ENCODE measurements at places on chromosomes 2 and 18.

DNA sequence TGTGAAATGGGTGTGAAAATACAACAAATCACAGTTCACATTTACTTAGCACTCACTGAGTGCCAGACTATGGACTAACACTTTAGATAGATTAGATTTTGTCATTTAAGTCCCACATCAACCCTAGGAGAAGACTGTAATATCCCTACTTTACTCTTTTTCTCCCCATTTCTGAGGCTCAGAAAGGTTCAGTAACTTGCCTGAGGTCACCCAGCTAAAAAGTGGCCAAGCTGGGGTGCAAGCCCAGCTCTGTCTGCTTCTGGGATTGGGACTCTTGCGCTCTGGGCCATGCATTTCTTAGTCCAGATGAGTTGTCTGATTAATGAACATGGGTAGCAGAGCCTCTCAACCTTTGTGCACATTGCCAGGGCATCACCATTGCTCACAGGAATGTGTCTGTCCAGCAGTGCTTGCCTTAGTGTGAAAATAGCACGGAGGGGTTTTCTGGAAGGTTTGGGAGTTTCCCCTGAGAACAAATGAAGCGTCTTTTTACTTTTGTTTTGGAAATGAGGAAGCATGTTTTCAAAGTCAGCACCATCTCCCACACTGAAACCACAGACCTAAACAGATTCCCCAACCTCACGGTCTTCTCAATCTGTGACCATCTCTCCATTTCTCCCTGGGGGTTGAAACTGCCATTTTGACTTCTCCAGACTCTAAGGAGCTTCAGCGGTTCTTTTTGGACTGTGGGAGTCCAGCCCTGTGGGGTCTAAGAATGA lies 31.9 kb downstream of the NRP2 start:
- H3K4me3 ChIP-seq, result no peak overlapping the region
- H3K27me3 ChIP-seq, result no peaks in the 10 kb centered on the region
- H3K36me3 ChIP-seq, result no peaks in the 10 kb centered on the region

DNA sequence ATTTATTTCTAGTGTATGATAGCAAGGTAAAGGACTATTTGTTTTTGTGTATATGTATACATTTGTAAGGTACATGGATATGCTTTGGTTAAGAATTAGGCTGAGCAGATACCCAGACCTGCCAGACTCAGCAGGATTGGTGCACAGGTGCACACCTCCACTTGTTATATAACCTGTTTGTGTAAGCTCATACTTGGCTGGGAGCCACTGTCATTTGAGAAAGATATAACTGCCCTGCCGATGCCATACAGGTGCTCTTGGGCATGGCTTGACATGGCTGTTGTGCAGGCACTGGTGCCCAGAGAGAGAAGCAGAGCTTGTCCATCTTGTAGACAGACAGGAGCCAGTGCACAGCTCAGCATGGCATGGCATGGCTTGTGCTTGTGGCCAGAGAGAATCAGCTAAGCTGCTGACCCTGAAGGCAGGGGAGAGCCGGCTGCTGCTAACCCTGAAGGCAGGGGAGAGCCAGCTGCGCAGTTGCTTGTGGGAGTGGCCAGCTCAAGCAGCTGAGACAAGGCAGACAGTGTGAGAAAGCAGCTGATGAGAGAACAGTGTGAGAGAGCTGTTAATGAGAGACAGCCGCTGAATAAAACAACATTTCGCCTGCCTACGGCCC lies 136.5 kb downstream of the RNF144A start:
- no peaks in the 10 kb centered on the region for H3K27me3 ChIP-seq
- no peak overlapping the region for H3K27ac ChIP-seq
- no peaks in the 10 kb centered on the region for H3K4me1 ChIP-seq

DNA sequence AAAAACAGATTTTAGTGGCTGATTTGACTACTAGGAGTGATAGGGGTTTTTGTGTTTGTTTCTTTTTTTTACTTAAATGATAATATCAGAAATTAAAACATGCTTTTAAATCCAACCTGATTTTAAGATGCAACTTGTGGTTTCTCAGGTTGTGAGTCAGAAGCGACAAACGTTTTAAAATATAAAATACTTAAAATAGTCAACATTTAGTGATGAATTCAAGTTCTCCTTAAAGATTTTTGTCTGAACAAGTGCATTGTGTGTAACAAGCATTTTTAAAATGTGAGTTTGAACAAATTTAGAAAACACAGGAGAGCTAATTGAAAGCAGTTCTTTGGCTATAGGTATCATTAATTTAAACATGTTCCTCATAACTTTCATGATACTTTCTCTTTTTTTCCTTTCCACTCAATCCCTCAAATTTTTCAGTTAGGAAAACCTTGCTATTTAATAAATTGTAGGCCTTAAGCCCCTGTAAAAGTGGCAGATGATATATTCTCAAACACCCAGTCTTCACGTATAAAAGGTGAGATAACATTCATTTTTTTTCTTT lies 3.6 kb downstream of the TBR1 start:
- no peak overlapping the region for H3K4me3 ChIP-seq
- DNase-seq, result no peak
- no peaks in the 10 kb centered on the region for H3K36me3 ChIP-seq

GRCh38 chr18:62280058-62280457 lies 45.1 kb upstream of the TNFRSF11A start:
- peaks cover 17% of the 10 kb centered on the region for H3K36me3 ChIP-seq
- no peaks in the 10 kb centered on the region for H3K27me3 ChIP-seq
- H3K4me3 ChIP-seq, result no peak overlapping the region
- no peak overlapping the region for H3K27ac ChIP-seq

DNA sequence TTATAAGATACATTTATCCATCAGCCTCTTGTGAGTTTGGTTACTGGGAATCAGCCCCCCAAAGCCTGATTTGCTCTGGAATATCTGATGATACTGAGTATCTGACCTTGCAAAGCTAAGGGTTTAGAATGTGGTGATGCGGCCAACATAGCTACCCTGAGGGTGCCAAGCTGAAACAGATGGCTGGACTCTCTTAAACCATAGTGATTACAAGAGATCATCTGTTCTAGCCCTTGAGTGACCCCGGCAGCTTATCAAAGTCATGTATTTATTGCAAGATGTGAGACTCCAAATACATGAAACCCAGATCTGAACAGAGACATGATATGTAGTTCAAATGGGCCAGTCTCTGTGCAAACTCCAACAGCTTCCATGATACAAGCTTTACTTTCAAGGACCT lies 78.2 kb upstream of the CABLES1 start:
- H3K4me3 ChIP-seq, result no peak overlapping the region
- no peaks in the 10 kb centered on the region for H3K27me3 ChIP-seq
- no peaks in the 10 kb centered on the region for H3K36me3 ChIP-seq

GRCh38 chr2:223529696-223530095 lies 72.5 kb downstream of the SCG2 start:
- no peak overlapping the region for H3K4me3 ChIP-seq
- peaks cover 21% of the 10 kb centered on the region for H3K27me3 ChIP-seq

GRCh38 chr2:228094377-228094921 lies 87.0 kb downstream of the SPHKAP start:
- peaks cover 3% of the 10 kb centered on the region for H3K27me3 ChIP-seq
- no peaks in the 10 kb centered on the region for H3K36me3 ChIP-seq
- H3K27ac ChIP-seq, result no peak overlapping the region
- no peak overlapping the region for H3K4me3 ChIP-seq

- no peak for DNase-seq
- no peaks in the 10 kb centered on the region for H3K27me3 ChIP-seq
- peaks cover 20% of the 10 kb centered on the region for H3K4me1 ChIP-seq
- no peak overlapping the region for H3K27ac ChIP-seq
Measured at GRCh38 chr2:206876216-206876860, 63.0 kb upstream of the CPO start.

DNA sequence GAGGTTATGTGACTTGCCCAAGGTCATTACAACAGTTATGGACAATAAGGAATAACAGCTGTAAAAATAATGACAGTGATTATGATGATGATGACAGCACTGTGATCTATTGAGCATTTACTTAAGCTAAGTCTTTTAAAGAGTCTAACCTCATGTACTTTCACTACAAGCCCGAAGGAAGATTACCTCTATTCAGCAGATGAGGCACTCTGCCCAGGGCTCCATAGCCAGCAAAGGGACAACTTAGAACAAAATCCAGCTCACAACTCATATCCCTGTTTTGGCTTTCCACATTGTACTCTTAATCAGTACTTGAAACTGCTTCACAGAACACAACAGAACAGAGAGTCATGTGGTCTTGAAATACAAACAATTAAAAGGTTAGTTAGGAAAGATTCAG lies 290.2 kb downstream of the ZNF385B start:
- no peak overlapping the region for H3K4me3 ChIP-seq
- no peak overlapping the region for H3K27ac ChIP-seq
- no peaks in the 10 kb centered on the region for H3K36me3 ChIP-seq
- no peak for DNase-seq
- H3K27me3 ChIP-seq, result no peaks in the 10 kb centered on the region

GRCh38 chr2:181183878-181184542 lies 203.6 kb downstream of the UBE2E3 start:
- no peaks in the 10 kb centered on the region for H3K27me3 ChIP-seq
- no peaks in the 10 kb centered on the region for H3K4me1 ChIP-seq
- no peak overlapping the region for H3K4me3 ChIP-seq
- H3K36me3 ChIP-seq, result no peaks in the 10 kb centered on the region

DNA sequence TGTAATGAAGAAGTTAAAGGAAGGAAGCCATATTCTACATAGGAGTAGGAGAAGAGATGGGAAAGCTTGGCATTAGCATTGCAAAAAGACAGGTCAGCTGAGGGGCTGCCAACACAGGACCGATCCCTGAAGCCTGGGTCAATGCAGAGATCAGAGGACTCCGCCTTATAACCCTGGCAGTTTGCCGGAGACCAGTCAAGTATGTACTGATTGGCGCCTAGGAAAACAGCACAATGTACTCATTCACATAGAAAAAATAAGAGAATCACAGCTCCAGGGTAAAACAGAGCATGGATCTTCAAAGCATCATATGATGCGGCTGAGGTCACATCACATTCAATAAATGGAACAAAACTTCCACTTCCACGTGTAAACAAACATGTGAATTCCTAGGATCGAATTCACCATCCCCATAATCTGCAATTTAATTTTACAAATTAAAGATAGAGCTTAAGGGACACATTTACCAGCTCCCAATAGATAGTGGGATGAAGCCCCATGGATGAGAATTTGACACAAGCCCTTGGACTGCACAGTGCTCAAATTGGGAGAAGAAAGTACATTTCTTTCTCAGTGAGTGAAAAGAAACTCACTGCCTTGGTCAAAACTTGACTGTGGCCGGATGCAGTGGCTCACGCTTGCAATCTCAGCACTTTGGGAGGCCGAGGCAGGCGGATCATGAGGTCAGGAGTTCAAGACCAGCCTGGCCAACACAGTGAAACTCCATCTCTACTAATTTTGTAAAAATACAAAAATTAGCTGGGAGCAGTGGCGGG lies 135.0 kb upstream of the KLHL14 start:
- H3K4me1 ChIP-seq, result no peaks in the 10 kb centered on the region
- H3K4me3 ChIP-seq, result no peak overlapping the region
- no peak overlapping the region for H3K27ac ChIP-seq
- H3K27me3 ChIP-seq, result peaks cover 17% of the 10 kb centered on the region
- H3K36me3 ChIP-seq, result no peaks in the 10 kb centered on the region
